ENCODE measurements at places on chromosomes 4 and X. TPM values are rescaled to one million over a fixed set of nuclear protein-coding genes. Genes with fewer than 3 reads are reported as not detected.

The AKAP4 gene
- not detected for total RNA-seq

GRCh38 chrX:103275947-103276567 lies 493 bp downstream of the TCEAL5 start:
- no peaks in the 10 kb centered on the region for H3K36me3 ChIP-seq
- H3K27me3 ChIP-seq, result peaks cover 39% of the 10 kb centered on the region
- H3K4me1 ChIP-seq, result peaks cover 5% of the 10 kb centered on the region
- no peak for DNase-seq

- DNase-seq, result no peak
- no peak overlapping the region for H3K4me3 ChIP-seq
- H3K27me3 ChIP-seq, result no peaks in the 10 kb centered on the region
- no peaks in the 10 kb centered on the region for H3K36me3 ChIP-seq
These were observed 328.4 kb upstream of the SPANXN1 start for GRCh38 chrX:144918936-144919335.

GRCh38 chrX:33457102-33457501 lies 245.8 kb upstream of the DMD start:
- H3K4me1 ChIP-seq, result no peaks in the 10 kb centered on the region
- no peak for DNase-seq
- no peak overlapping the region for H3K4me3 ChIP-seq
- H3K27ac ChIP-seq, result no peak overlapping the region
- H3K27me3 ChIP-seq, result no peaks in the 10 kb centered on the region

DNA sequence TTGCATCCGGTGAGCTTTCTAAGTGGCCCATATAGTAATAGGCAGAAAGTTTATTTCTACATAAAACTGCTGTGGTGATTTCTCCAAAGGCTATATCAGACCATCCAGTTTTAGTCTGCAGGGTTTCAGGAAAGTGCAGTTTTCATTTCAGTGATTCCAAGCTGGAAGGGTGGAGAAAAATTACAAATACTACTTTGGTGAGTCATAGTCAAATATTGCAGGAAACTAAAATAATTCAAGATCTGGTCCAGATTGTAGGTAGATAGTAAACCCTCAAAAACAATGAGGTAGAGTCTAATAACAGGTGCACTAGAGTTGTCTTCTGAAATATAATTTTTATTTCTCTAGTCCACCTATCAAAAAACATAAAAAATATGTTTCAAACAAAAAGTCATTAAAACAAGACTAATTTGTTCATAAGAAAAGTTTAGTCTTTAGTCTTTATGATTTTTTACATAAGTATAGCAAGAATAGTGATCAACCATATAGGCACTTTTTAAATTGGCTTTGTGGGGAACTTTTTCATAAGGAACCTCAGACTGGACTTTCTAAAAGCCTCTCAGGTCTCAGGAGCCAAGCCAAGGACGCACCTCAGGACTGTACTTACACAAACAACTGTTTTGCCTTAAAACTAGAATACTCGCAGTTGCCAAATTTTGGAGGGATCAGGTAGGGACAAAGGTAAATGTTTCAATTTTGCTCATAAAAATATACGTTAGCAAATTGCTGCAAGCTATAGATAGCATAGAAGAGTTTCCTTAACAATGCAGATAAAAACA lies 101.8 kb upstream of the TLR3 start:
- no peaks in the 10 kb centered on the region for H3K36me3 ChIP-seq
- H3K27me3 ChIP-seq, result no peaks in the 10 kb centered on the region
- H3K4me3 ChIP-seq, result no peak overlapping the region
- H3K27ac ChIP-seq, result no peak overlapping the region
- DNase-seq, result no peak

DNA sequence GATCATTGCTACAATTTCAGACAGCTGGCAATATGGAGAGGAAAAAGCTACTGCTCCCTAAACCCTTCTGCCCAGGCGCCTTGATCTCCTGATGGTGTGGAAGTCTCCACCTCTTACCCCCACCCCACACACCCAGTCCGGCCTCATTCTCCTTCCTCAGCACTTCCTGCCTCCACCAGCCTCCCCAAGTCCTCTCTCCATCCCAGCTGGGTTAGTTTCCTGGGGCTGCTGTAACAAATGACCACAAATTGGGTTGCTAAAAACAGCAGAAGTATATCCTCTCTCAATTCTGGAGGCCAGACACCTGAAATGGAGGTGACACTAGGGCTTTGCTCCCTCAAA lies 1.1 kb upstream of the CCNQ start:
- no peaks in the 10 kb centered on the region for H3K27me3 ChIP-seq
- H3K4me1 ChIP-seq, result peaks cover 35% of the 10 kb centered on the region
- H3K36me3 ChIP-seq, result peaks cover 8% of the 10 kb centered on the region
- DNase-seq, result peak; percentile 19
